Adrenal gland (tissue), 19 donors: ENCODE measurements at places on chromosomes 4 and X. TPM values are rescaled to one million over a fixed set of nuclear protein-coding genes. Genes with fewer than 3 reads are reported as not detected.

Gene NXF2B
- polyA plus RNA-seq = 0.34 TPM

Gene DUSP21
- polyA plus RNA-seq = not detected

DNA sequence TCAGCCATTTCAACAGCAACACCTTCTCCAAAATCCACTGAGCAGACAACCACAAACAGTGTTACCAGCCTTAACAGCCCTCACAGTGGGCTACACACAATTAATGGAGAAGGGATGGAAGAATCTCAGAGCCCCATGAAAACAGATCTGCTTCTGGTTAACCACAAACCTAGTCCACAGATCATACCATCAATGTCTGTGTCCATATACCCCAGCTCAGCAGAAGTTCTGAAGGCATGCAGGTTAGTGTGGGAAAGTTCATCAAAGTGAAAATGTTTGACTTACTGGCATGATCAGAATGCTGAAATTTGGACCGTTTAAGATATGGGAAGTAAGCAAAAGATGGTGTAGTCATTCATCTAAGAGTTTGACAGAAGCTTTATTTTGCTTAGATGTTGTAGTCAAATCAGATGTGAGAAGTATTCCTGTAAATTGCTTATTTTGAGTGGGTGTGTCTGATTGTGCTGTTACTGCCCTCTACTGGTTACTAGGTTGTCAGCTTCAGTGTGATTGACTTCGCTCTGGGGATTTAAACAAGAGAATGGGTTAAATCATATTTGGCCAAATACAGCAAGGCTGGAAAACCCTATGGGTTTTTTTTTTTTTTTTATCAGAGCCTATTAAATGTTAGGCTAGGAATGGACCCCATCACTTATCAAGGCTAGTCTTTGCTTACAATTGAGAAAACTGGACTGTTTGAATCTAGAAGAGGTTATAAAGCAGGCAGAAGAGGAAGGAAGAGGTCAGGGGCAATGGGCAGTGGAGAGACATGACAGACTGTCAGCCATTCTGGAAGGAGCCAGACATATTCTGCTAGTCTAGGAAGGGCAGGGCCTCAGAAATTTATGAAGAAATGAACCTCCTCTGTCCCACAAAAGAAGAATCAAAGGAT lies 130.3 kb downstream of the DIPK2B start:
- H3K27me3 ChIP-seq = no peaks in the 10 kb centered on the region
- peaks cover 28% of the 10 kb centered on the region for H3K4me1 ChIP-seq
- H3K27ac ChIP-seq = no peak overlapping the region
- H3K36me3 ChIP-seq = peaks cover 8% of the 10 kb centered on the region

GRCh38 chrX:150889131-150889530 lies 9.3 kb downstream of the CD99L2 start:
- H3K4me3 ChIP-seq = no peak overlapping the region
- no peak overlapping the region for H3K27ac ChIP-seq
- no peaks in the 10 kb centered on the region for H3K4me1 ChIP-seq

GRCh38 chr4:55170462-55170861 lies 45.1 kb upstream of the KDR start:
- H3K4me1 ChIP-seq = no peaks in the 10 kb centered on the region
- no peak for DNase-seq
- H3K36me3 ChIP-seq = no peaks in the 10 kb centered on the region
- no peak overlapping the region for H3K4me3 ChIP-seq
- H3K27me3 ChIP-seq = no peaks in the 10 kb centered on the region

- no peaks in the 10 kb centered on the region for H3K27me3 ChIP-seq
- H3K4me1 ChIP-seq = no peaks in the 10 kb centered on the region
- no peak overlapping the region for H3K27ac ChIP-seq
- H3K36me3 ChIP-seq = no peaks in the 10 kb centered on the region
These were observed 77.1 kb upstream of the ATOH1 start for GRCh38 chr4:93751411-93751810.
